ENCODE measurements at places on chromosomes 6 and 20. TPM values are rescaled to one million over a fixed set of nuclear protein-coding genes. Genes with fewer than 3 reads are reported as not detected.

DNA sequence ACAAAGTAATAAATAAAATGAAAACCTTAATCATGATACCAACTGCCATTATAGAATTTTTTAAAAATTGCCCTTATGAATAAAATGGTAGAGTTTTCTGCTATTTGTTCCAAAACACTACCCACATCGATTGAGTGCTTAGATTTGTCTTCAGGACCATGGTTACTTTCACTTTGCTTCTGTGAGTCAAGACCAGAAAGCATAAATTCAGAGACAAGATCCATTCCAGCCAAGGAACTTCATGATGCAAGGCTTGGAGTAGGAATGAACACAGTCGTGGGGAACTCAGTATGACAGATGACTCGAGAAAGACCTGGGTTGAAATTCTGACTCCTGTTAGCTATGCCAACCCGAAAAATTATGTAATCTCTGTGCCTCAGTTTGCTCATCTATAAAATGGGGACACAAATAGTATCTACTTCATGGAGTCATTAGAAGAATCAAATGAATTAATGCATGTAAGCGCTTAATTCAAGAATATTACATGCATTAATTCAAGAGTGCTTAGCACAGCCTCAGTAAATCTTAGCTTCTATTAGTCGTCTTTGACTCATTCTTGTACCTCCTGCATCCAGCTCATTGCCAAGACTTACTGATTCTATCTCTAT is 72.5 kb upstream of the MYLIP start:
- DNase-seq, result no peak

GRCh38 chr20:7371518-7372163 is 568.6 kb downstream of the HAO1 start:
- DNase-seq, result no peak

- no peak for DNase-seq
Observed at GRCh38 chr6:53483423-53484353, 61.2 kb downstream of the GCLC start.

- DNase-seq, result peak; percentile 56
Observed at GRCh38 chr20:56343861-56344381, 14.9 kb upstream of the FAM210B start.

The TMEM200A gene
- not detected for total RNA-seq

The BPIFA1 gene
- not detected for total RNA-seq

The DSTN gene
- 56.7 TPM for total RNA-seq

The MAD2L1BP gene
- total RNA-seq, result 30.1 TPM

The MMS22L gene
- 41.3 TPM for total RNA-seq

The ETV7 gene
- total RNA-seq, result 3.1 TPM

The IRF4 gene
- 432 TPM for total RNA-seq

The E2F3 gene
- total RNA-seq, result 22.8 TPM
